Cerebellar nuclear complex (tissue), 1 donor: ENCODE measurements at places on chromosomes 3 and 15.

GRCh38 chr3:192090586-192090985 is 629.6 kb downstream of the PYDC2 start:
- DNase-seq, result no peak

DNA sequence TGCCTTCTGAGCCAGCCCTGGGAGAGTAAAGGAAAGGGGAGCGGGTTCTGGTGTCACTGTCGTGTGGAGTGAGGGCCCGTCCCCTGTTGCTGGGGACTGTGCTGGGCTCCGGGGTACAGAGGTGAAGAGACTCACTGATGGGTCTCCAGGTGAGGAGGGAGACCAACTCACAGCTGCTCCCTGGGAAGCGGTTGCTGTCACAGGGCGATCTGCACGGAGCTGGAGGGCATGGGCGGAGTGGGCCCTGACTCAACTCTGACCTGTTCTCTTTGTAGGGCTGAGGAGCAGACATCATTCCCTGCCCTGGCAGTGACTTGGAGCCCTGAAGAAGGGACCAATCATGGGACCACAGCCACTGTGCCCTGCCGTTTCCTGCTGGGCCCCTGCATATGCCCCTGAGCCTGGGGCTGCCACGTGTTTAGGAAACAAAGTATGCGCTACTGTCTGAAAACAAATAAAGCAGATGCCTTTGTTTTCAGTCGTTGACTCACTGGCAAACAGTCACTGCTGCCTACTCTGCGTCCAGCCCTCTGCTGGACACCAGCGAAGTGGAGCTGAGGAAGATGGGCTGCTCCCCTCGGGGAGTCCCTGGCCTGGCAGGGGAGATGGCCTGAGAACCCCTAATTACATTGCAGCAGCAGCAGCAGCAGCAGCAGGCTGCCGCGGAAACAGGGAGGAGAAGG is 22.9 kb upstream of the PLXNA1 start:
- no peak for DNase-seq

GRCh38 chr3:128310286-128311058 is 156.2 kb downstream of the DNAJB8 start:
- no peak for DNase-seq

DNA sequence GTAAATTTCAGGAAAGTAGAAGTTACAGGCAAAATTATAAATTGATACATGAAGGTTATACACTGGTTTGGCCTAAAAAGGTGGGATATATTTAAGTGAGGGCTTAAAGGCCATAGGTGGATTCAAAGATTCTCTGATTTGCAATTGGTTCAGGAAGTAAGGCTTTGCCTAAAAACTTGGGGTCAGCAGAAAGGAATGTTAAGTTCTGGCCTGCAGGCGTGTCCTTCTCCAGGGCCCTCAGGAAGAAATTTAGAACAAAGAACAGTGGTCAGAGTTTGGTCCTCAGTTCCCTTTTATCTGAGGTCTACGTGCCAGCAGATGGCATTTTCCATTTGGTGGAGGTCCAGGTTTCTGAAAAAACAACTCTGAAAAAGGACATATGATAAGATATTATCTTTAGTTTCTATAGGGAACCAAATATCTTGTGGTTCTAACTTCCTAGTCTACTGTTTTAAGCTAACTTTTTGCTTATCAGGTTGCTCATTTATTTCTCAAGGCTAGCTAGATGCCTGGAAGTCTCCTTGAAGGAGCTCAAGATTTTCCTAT is 40.5 kb downstream of the SCN11A start:
- no peak for DNase-seq

DNA sequence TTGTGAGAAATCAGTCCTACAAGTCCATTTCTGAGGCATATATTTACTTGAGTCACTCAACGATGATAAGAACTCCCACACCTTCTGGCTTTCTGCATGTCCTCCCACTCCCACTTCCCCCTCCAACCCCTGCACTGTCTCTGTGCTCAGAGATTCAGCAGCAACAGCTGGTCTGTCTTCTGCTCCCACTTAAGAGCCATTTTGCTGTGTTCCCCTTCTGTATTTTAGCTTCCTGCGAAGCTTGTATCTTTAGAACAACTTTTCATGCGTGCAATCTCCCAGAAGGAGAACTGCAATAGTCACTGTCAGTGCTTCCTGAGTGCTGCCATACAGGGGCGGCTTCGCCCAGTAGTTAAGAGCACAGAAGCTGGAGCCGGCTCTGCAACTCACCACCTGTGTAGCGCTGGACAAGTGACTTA is 90.0 kb upstream of the SPATA12 start:
- no peak for DNase-seq

DNA sequence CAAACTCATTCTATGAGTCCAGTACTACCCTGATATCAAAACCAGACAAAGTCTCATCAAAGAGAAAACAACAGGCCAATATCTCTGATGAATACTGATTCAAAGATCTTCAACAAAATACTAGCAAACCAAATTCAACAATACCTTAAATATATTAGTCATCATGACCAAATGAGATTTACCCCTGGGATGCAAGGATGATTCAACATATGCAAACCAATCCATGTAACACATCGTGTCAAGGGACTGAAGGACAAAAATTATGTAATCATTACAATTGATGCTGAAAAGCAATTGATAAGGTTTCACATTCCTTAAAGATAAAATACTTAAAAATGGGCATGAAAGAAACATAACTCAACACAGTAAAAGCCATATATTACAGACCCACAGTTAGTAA is 1476.9 kb downstream of the SI start:
- DNase-seq, result no peak

DNA sequence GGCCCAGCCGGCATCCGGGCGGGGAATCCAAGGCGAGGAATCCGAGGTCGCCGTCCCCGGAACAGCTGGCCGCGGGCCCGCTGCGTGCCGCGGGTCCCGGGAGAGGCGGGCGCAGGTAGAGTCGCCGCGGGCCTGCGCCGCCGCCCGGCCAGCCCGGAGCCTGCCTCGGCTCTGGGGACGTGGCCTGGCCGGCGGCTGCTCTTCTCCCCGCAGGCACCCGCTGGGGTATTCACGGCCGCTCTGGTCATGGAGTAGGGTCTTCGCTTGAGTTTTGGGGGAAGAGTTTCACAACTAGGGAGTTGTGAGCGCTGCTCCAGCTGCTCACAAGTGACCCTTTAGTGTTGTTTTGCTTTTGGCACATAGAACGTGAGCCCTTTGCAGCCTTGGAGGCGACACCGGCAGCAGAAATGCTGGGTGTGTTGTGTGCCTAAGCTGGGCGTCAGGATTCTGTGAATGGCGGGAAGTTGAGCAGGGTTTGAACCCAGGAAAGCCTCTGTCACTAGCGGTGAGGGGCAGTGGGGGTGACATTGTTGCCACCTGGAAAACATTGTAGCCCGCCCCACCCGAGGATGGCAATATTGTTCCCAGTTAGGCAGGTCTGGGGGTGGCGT is 4.0 kb downstream of the TRIM71 start:
- no peak for DNase-seq

GRCh38 chr3:166860217-166860616 is 519.9 kb downstream of the ZBBX start:
- no peak for DNase-seq

DNA sequence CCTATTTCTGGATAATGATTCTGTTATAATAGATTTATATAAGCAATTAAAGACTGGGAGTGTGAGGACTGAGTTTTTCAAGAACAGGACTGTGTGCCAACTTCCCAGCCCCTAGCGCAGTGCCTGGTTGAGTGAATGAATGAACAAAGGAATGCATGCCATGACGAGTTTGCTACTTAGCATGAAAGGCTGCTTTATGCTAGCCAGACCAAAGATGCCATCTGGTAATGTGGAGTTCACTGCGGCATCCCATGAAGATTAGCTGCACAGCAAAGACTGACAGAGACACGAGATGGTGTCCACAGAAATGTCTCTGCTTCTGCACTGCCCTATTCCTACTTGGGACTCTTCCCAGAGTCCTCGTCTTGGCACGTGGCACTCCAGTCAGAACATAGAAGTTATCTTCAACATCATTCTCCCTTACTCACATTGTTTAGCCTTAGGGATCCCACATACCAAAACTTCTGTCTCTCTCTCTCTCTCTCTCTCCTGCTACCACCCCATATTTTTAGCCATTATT is 283.9 kb upstream of the CTNNB1 start:
- no peak for DNase-seq

GRCh38 chr3:81426826-81427577 is 334.4 kb downstream of the GBE1 start:
- no peak for DNase-seq

GRCh38 chr3:72550582-72551262 is 297.5 kb downstream of the SHQ1 start:
- no peak for DNase-seq

- no peak for DNase-seq
Measured at GRCh38 chr3:128080323-128081080, 28.3 kb downstream of the SEC61A1 start.

DNA sequence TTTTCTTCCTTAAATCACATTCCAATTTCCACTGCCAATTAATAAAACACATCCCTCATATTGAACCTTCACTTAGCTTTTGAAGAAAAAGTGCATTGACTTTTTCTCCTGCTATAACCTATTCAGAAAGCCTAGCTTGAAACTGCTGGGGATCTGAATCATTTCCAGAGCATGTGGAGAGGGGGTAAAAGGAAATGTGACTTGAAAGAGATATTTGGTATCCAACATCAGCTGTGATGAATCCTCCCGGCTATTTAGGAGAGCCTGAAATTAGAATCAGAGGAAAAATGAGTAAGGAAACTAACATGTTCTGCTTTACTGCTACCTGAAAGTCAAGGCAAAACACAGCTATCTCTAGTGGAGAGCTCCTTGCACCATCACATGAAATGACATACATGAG is 2.6 kb upstream of the GNB5 start:
- no peak for DNase-seq

GRCh38 chr3:197031315-197032285 is 2.0 kb upstream of the MELTF start:
- DNase-seq, result no peak

GRCh38 chr3:133673746-133674145 is 12.0 kb upstream of the TOPBP1 start:
- DNase-seq, result no peak

DNA sequence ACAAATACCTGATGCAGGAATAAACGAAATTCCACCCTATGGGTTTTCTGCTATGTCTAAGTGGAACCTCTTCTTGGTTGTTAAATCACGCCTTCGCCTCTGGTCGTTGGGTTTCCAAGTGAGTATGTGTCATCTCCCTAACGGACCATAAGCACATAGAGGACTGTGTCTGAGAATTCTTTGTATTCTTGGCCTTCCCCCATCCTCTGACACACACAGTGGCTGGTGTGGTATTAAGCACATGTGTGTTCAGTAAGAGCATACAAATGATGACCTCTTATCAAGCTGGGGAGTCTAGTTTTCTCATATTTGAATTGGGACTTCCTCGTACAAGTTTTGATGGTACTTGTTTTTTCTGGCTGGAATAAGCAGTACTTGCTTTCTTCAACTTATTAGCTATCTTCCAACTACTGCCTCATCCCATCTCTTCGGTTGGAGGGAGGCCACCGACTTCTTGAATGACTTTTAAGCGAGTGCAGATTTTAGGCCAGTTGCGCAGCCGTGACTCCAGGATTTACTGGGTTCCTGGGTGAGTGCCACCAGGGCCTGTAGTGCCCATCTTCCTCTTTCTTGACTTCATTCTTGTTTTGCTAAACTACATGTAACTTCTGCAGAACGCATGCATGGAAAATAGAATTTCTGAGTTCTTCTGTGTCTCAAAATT is 240.2 kb downstream of the ADAMTS17 start:
- no peak for DNase-seq

GRCh38 chr15:78996894-78997275 is 52.0 kb upstream of the CTSH start:
- no peak for DNase-seq

- DNase-seq, result no peak
Measured at GRCh38 chr3:16177382-16177781, 2.9 kb downstream of the GALNT15 start.

GRCh38 chr3:37993820-37994638 is 3.4 kb downstream of the VILL start:
- DNase-seq, result no peak

DNA sequence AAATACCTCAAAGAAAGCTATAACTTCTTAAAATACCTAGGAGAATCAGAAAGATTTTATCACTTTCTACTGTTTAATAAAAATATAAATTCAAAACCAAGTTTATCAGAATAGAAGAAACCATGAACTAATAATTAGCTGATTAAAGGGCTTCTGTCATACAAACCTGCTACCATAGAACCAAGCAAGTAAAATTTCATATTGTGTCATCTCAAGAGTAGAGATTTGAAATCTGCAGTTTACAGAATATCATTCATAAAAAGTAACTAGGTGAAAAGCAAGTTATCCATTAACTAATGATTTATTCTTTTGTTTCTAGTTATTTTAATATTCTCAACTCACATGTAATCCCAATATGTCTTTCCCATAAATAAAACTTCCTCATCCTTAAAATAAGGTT is 36.8 kb upstream of the XXYLT1 start:
- DNase-seq, result no peak

DNA sequence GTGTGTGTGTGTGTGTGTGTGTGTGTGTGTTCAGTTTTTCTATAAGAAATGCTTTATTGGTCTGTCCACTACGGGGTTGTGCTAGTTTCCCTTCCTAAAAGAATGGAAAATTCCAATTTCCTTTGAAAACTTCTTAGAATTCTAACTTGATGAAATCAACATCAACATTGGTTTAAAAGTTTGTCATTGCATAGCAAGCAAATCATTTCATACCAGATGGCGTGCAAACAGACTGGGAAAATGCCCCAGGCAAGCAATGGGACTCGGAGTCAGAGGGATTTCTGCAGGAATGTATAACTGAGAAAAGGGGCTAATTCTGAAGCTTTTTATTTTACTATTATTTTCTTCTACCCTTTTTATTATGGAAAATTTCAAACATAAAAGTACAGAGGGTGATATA is 13.1 kb upstream of the DYNC1LI1 start:
- DNase-seq, result no peak

DNA sequence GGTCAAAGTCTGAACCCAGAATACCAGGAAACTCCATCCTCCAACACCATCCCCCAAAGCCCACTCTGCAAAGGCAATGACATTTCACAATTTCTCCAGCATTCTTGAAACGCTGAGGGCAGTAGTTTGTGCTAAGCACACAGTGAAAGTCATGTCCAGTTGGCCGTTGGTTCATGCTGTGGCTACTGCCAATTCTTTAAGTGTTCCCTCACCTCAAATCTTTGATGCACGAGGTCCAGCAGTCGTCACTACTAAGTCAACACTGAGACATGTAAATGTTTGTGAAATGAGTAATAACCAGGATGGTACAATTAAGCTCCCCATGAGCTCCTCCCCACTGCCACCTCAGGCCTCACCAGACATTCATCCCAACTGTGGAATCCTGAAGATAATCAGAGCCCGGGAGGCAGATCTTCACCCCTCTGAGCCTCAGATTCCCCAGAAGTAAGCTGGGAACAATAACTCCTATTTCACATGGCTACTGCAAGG is 7.0 kb downstream of the SUCLG2 start:
- DNase-seq, result no peak

- DNase-seq, result no peak
Measured at GRCh38 chr15:81095690-81096365, 38.2 kb upstream of the CFAP161 start.

DNA sequence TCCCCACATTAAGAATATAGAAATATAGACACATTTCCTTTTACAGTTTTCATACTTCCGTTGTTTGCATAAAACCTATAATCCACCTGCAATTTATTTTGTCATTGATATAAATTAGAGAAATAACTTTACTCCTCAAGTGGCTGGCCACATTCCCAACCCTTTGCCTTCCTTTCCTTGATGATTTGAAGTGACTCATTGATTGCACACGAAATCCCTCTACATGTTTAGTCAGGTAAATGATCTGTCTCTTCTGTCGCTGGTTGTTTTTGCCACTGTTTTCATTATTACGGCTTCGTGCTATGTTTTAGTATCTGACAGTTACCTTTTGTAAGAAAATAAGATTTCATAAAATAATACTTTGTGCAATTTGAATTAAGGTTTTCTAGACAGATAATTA is 272.2 kb upstream of the NR2E3 start:
- DNase-seq, result no peak
